HS-27A (cell line): ENCODE measurements at places on chromosomes 12 and 14.

GRCh38 chr12:100656141-100656540 is 82.7 kb downstream of the GAS2L3 start:
- DNase-seq, result no peak

DNA sequence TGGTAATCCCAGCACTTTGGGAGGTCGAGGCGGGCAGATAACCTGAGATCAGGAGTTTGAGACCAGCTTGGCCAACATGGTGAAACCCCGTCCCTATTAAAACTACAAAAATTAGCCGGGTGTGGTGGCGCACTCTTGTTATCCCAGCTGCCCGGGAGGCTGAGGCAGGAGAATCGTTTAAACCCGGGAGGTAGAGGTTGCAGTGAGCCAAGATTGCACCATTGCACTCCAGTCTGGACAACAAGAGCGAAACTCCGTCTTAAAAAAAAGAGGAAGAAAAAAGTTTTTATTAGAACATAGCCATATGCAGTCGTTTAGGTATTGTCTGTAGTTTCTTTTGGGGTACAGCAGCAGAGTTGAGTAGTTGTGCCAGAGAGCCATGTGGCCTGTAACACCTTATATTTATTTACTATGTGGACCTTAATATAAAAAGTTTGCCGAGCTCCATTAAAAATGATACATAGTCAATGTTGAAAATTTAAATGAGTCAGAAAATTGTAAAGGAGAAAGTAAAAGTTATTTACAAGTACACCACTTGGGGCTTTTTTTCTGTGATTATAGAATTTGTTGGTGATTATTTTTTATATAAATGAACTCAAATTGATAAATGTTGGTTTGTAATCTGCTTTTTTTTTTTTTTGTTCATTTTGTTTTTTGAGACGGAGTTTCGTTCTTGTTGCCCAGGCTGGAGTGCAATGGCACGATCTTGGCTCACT is 2.2 kb downstream of the ADIPOR2 start:
- no peak for DNase-seq

- DNase-seq, result no peak
These were observed 3.5 kb downstream of the RAB15 start for GRCh38 chr14:64968651-64969050.

- DNase-seq, result no peak
These were observed 164.7 kb downstream of the VRK1 start for GRCh38 chr14:96961895-96962294.

DNA sequence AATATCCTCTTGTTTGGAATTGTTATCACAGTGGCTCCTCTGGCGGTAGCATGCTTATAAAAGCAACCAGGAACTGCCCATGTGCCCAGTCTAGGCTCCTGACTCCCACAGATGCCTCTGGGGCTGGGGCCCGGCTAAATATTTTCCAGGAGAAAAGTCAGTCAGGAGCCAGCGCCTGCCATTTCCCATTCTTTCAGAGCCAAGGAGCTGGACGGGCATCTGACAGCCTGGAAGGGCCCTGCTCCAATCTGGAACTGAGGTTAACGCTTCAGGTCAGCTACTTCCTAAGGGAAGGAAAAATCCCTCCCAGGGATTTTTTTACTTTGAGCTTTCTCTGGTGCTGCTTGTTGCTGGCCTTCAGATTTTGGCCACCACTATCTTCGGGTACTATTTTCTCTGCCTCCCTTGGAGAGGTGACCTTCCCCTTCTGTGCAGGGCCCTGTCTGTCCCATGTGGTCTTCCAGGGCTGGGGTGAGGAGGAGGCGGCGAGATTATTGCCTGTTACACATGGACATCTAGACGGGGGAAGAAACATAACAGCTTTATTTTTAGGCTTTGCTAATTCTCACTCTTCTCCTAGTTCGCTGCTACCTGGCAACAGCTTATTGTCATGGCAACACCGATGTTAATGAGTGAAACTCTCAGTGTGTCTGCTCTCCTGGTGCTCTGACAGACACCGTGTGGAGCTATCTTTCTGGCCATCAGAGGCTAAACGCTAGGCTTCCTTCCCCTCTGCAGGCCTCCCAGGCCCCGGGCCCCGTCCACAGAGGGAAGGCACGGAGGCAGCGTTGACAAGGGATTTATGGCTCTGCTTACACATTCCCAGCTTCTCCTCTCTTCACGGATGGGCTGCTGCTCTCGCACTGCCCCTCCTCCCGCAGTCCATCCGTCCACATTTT is 160.4 kb downstream of the CACNA1C start:
- no peak for DNase-seq

- DNase-seq, result no peak
These were observed 63.9 kb downstream of the ANO2 start for GRCh38 chr12:5881101-5881606.

DNA sequence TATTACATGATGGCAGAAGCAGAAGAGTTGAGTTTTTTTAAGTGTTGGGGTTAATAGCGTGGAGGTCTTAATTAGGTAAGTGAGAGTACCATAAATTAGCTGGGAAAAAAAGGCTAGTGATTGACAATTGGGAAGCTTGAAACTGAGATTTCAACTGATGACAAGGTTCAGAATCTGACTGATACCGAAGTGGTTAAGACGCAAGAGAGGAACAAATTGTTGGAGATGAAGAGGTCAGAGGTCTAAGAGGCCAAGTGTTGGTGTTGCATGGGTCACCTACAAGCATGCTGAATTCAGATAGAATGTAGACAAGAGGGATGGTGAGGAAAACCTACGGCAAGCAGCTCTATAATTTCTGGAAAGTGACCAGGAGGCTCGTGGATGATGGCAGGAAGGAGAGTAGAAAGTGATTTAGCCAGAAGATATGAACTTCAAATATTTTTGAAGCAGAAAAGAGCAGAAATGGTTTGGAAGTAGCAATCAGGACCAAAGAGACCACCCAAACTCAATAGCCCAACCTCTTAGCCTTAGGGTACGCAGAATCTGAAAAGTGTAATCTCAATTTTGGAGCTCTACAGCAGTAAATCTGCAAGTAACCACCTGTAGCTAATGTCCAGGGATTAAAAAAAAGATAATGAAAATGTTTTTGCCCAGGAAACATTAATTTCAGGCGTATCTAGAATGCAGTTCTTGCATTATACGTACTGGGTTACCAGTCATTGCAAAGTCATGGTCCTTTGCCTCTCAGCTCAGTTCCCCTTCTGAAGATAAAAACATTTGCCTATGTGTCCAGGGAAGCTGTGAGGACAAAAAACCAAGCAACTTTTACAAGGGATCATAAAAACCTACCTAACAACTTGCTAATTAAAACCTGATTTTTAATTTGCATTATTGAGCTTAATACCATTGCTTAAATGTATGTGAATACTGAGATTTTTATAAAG is 1.7 kb upstream of the TMPO start:
- no peak for DNase-seq

- peak; percentile 8 for DNase-seq
These were observed 59.8 kb upstream of the KIF21A start for GRCh38 chr12:39502726-39503125.

GRCh38 chr14:106652494-106652893 is 1126.1 kb downstream of the TMEM121 start:
- no peak for DNase-seq

GRCh38 chr12:109523071-109523470 is 45.6 kb downstream of the UBE3B start:
- DNase-seq, result no peak

DNA sequence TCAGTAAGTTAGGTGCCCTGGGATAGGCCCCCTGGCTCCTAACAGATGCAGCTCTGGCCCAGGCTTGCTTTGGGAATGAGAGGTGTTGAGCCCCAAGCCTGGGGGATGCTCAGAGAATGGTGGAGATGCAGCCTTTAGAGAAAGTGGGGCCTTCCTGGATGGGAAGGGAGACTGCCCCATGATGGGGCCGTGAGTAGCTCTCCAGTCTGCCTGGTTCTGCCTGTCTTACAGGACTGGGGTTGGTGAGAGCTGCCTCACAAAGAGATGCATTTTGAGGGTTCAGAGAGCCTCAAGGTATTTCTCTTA is 523 bp upstream of the VRTN start:
- DNase-seq, result no peak

GRCh38 chr14:96849733-96850132 is 52.6 kb downstream of the VRK1 start:
- no peak for DNase-seq

DNA sequence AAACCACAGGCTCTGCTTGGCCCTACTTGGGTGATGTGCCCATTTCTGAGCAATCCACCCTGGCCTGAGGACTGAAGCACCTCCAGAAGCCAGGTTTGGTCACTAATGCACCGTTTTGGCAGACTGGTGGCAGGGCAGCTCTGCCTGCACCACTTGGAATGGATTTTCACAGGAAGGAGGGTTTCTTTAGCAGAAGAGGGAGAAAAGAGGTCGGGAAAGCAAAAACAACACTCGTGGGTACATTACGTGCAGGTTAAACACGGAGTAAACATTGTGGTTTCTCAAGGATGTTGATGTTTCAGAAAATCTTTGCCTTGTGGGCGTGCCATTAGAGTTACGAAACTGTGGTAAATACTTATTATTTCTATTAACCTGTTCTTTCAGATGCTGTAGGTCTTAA is 70.8 kb downstream of the KCNA5 start:
- DNase-seq, result no peak

DNA sequence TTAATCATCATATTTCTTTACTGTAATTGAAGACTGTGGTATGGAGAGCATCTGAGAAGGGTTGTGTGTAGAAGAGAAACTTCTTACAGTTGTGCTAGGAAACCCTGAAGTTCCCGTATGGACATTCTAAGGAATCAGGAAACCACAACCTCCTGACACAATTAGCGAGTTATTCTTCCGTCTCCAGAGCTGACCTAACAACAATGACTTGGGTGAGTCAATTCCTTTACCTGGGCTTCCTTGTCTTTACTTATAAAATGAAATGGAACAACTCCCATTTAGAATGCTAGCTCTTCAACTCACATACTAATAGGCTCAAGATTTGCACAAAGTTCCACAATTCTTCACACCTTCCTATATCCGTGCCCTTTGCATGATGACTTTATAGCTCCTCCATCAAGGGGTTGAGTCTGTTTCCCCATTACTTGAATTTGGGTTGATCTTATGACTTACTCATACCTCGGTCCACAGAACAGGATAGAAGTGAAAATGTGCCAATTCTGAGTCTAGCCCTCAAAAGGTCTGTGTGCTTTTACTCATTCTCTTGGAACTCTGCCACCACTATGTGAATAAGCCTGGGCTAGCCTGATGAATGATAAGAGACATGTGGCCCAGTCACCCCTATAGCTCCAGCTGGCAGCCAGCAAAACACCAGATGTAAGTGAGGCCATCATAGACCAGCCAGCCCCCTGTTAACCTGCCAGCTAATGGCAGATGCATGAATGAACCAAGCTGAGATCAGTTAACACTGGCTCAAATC is 459.4 kb downstream of the ETNK1 start:
- peak; percentile 98 for DNase-seq

- DNase-seq, result no peak
These were observed 234.2 kb upstream of the RGS6 start for GRCh38 chr14:71698027-71698426.

DNA sequence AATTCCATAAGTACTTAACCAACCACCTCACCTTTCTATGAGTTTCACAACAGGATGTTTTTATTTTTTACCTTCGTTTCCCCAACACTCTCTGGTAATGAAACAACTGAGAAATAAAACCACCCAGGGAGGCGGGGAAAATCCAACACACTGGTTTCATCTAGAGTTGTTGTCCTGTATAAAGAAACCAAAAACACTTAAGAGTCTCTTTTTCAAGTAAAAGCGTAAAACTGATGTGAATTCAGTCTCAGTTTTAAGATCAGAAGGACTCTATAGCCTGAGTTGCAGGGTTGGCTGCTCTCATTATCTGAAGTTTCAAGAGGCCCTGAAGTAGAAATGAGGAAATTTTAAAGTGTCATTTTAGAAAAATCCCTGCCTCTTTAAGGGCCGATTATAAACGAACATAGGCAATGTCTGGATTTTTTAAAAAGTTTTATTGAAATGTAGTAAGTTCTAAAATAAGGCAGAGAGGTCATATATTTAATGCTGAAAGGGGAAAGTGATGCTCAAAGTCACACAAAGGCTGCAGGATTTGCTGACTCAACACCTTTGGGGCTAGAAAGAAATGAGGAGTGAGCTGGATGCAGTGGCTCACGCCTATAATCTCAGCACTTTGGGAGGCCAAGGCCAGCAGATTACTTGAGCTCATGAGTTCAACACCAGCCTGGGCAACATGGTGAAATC is 27.2 kb downstream of the HIGD1C start:
- DNase-seq, result no peak

DNA sequence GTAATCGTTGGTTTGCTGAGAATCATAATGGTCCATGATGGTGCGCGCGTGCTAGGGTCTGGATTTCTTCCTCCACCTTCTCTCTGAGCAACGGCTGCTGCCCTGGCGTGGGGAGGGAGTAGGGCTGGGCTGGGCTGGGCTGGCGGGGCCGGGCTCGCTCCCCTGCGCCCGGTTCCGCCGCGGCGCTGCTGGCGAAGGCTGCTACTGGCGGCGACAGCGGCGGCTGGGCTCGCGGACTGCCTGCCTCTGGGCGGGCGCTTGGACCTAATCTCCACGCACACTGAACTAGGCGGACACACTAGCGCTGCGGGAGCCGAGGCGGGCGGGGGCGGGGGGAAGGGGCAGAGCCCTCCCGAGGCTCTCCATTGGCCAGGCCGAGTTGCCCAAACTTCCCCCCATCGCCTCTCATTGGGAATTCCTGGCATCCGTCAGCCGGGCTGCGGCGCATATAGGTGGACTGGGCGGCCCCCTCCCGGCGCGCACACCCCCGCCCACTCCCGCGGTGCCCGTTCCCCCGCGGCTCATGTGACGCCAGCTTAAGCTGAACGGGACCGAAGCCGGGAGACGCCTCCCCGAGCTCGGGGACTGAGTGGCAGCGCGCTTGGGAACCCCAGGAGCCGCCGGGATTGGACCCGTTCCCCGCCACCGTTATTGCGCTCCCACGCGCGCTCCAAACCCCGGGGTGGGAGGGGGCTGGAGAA is at the start of gene ACTN1:
ACTN1 (minus strand) TSS at position 282 of the 701 bp plus-strand sequence; CDS start at position 36, 246 bp downstream.
- peak; percentile 87 for DNase-seq

DNA sequence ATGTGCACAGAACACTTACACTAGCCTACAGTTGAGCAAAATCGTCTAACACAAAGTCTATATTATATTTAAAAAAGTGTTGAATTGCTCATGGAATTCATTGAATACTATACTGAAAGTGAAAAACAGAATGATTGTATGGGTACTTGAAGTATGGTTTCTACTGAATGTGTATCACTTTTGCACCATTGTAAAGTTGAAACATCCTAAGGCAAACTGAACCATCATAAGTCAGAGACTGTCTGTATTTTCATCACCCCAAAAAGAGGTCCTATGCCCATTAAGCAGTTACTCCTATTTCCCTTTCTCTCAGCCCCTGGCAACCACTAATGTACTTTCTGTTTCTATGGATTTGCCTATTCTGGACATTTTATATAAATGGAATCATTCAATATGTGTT is 4.4 kb upstream of the AMIGO2 start:
- no peak for DNase-seq

DNA sequence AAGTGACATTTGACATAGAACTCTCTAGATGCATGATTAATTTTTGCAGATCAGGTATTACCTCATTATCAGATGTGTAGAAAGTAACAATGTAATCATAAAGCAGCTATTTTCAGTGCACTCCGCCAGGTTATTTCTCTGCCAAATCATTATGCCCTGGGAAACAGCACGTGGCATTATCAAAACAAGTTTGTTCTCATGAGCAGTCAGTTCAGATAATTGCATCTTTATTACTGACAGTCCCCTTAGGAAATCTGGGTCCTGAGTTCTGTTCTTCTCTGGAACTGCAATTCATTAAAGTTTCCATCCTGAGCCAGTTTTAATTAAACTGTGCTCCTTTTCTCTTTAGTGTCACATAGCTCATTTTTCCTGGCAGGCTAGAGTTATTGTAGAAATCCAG is 94.7 kb upstream of the KRR1 start:
- no peak for DNase-seq

- no peak for DNase-seq
These were observed 18.7 kb upstream of the MDM2 start for GRCh38 chr12:68789144-68789878.
